ENCODE measurements at places on chromosomes 7 and 10.

DNA sequence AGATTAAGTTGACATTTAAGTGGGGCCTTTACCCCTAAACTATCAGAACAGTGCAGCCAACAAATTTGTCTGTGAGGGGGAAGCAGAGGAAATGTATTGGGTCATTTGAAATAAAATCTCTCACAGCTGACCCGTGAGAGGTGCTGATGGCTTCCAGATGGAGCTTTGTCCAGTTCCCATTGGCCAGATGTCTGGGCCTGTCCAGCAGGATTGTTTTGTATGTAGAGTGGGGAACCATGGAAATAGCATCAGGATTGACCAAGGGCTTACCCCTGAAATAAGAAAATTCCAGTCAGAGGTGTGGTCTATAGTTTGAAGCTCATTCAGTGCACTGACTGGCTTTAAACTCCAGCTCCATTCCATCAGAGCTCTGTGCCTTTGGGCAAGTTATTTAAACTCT lies 50.6 kb downstream of the INHBA start:
- DNase-seq = no peak

DNA sequence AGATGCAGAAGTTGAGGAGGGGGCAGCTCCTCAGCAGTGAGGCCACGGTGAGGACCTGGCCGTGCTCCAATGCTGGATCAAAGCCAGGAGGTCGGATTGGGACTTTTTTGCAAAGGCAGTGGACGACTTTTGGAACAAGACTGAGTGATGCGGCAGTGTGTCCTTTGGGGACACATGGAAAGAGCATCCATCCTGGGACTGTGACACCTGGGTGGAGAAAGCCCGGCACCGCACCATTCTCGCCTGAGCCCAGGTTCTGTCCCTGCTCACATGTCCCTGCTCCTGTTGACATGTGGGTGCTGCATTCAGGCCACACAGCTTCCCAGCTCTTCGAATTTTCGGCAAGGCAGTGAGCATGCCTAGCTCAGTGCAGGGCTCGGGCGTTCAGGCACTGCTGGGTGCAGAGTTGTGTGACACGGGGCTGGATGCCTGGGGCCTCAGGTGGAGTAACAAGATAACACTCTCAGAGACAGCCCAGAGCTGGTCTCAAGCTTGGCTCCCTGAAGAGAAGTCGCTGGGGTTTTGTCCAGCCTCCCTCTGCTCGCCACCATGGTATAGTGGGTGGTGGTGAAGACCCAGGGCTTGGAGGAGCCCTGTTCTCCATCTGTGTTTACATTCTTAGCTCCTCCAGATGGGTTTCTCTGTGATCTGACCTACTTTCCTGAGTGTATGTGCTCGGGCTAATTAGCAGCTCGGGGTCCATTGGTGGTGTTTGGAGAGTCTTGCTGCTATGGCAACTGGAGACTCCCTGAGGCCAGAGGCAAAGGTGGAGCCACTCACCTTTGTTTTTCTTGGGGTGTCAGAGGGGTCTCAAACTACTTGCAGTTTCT lies 111.7 kb upstream of the BTBD16 start:
- no peak for DNase-seq

DNA sequence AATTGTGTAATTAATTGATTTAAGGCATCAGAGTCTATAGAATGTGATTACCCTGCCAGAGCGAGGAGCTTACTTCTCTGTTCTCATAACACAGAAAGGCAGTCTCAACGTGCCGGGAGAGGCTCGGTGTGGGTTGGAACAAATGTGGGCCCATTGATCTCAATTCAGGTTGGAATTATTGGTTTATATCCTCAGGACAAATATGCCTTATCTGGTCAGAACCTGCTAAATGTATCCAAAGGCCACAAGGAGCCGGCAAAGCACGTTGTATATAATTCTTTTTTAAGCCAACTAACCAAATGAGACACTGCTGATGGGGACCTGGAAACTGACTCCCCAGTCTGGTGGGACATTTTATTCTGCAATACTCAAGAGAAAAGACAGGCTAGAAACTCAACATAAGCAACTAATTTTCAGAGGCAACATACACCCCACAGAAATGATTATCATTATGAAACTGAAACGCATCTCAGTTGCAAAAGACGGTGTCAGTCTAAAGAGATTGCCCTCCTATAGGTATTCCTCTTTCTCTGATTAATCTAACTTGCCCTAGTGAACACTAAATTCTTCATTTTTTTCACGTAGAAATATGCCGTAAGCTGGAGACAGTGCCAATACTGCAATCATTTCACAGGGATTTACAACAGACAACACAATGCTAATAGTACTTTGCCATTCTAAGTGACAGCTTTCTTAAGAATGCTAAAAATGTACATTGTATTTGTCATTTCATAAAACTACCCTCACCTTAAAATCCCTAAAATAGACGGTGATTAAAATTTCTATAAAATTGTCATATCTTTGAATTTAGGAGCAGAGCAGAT lies 9.4 kb downstream of the EBF3 start:
- DNase-seq = no peak

GRCh38 chr10:1155791-1156615 lies 99.8 kb downstream of the WDR37 start:
- DNase-seq = no peak

DNA sequence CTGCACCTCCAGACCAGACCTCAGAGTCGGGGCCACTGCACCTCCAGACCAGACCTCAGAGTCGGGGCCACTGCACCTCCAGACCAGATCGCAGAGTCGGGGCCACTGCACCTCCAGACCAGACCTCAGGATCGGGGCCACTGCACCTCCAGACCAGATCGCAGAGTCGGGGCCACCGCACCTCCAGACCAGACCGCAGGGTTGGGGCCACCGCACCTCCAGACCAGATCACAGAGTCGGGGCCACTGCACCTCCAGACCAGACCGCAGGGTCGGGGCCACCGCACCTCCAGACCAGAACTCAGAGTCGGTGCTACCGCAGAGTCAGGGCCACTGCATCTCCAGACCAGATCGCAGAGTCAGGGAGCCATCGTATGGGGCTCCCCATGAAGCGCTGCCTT lies 105.9 kb downstream of the ACTR3B start:
- no peak for DNase-seq

DNA sequence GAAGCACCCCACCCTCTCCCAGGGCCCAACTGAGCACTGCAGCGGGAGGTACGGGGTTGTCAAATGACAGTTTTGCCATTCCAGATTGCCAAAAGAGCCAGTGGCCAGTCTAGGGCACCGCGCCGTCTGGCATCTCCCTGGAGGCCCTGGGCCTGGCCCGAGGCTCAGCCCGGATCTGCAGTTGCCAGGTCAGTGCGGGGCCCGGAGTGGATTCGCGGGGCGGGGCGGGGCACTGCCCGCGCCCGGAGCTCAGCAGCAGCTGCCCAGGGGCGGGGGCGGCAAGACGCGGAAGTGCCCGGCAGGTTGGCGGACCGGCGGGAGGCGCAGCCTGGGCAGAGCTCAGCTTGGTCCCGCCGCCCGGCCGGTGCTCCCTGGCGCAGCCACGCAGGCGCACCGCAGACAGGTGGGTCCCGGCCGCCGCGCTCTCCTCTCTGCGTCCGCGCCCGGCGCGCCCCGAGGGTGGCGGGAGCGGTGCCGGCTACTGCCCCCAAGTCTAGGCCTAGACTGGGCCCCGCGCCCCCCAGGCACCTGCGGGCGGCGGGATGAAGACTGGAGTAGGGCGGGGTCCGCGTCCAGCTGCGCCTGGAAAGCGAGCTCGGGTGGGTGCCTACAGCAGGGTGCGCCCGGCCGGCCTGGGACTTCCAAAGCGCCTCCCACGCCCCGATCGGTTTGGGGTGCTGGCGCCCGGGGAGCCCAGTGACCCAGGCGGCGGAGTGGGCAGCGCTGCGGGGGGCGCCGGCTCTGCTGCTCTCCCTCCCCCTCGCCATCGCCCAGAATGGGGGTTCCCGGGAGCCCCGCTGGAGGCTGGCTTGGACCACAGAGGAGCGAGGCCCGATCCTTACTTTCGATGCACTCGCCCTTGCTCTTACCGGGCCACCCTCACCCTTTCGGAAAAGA lies at the start of gene IRF5:
Gene IRF5, plus strand, starts transcription at position 281 of the 897 bp plus-strand sequence. CDS start 4,155 bp downstream, outside the sequence.
- DNase-seq = peak; percentile 29

DNA sequence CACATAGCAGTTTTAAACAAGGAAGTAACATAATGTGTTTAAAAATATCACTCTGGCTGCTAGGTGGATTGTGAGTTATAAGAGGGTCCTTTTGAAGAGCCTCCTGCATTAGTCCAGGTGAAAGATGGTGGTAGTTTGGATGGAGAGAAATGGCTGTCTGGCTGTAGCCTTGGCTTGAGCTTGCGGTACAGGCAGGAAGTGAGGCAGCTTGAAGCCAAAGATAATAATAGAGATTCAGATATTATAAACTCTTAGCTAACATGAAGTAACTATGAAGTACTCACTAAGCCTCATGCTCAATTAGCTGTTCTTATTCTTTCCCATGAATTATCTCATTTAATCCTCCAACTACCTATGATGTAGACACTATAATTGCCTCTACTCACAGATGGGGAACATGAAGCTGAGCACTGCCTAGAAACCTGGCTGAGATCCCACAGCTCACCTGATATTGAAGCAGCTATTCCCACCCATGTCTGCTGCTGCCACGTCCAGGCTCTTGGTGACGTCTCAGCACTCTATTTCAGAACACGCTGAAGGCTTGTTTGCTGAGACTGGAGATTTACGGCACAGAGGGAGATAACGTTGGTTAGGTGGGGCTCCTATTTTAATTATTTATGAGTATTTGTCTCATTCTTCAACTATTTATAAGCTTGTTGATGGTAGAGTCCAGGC lies 10.4 kb downstream of the C10orf120 start:
- DNase-seq = no peak

- DNase-seq = peak; percentile 73
Observed at GRCh38 chr7:150988230-150989226, 2.3 kb upstream of the NOS3 start.

DNA sequence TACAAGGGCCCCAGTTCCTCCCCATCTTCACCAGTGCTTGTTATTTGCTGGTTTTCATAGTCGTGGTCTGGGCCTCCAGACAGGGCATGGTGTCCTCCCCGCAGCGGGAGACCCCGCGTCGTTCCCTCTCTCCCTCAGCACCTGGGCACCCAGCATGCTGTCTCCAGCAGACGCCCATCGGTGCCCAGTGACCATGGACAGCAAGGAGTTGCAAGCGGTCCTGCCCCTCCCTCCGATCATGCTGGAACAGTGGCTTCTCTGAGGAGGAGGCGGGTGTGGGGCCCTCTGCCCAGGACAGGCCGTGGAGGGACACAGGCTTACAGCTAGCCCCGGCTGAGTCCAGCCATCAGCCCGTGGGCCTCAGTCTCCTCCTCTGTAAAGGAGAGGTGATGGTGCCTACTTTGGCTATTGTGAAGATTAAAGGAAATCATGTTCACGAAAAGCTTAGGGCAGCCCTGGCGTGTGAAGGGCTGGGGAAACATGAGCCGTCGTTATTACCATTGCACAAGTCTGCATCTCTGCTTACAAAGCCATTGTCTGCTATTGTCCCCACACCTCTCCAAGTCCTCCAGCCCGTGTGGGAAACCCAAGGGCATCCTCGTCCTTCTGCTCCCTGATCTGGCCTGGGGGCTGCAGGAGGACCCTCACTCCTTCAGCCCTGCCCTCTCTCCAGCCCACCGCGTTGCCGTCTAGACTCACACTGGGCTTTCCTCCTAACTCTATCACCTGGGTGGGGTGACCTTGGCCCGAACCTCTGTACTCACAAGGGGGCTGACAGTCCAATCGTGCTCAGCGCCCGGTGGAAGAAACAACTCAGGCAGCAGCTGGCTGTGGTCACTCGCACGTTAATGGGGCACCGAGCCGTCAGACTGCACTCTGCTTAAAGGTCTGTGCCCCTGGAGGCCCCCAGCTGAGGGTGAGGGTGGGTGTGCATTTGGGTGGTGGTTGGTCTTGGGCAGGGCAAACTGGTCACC lies 29.9 kb downstream of the EN2 start:
- DNase-seq = no peak

DNA sequence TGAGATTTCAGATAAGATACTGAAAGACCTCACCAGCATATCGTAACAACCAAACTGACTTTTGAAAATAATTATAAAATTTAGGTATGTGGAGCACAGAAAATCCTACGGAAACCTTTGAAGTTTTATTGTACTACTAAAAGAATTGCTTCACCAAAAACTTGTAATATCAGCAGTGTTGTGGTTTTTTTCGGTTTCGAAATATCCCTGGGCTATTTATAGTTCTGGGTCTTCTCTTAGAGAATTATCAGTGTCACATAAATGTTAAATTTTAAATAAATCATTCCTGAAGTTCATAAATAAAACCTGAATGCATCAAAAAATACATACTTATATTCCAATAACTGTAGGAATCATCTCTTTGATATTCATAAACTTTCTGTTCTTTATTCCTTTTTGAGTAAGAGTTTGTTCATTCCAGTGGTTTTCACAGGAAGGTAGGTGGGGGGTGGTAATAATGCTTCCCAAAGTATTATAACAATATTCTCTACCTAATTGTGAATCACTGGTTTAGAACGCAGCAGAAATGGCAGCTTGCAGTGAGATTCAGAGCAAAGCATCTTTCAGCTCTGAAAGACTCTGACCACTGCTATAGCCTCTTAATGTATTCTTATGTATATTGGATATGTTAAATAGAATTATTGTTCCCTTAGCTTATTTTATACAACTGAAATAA lies 60.2 kb downstream of the ZNF277 start:
- no peak for DNase-seq

DNA sequence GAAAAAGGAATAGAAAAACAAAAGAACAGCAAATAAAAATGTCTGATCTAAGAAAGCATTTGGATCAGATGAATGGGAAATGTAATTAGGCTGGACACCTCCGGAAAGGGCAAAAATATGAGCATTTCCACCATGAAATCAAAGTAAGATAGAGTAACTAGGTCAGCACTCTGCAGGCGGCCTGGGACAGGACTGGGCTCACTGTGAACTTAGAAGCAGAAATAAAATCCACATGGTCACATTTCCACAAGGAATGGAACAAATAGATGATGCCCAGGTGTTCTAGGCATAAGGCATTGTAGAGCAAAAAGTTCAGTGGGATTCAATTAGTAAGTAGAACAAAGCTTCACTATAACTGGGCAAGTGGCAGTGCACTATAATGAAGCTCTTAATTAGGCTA lies 209.9 kb upstream of the ETV1 start:
- DNase-seq = no peak

DNA sequence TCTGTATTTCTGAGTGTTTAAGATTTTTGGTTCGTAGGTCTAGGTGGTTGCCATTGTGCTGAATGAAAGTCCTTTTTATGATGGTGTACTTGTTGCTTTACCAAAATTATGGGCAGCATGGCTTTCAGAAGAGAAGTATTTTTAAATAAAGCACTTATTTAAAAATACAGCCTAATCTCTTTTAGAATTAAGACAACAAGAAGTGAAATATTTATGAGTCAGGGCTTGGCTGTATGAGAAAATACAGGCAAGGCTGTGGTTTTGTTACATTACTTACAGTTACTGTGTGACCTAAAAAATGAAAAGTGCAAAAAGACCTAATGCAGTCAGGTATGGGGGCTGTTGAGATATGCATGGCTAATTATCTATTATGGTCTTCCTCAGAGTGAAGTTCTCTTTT lies 185.2 kb upstream of the PPP1R3A start:
- DNase-seq = no peak

GRCh38 chr7:131880078-131880477 lies 323.6 kb upstream of the PODXL start:
- DNase-seq = no peak
